ENCODE measurements at places on chromosomes 1 and 21.

GRCh38 chr1:110239441-110240430 is 29.6 kb downstream of the KCNC4 start:
- no peak for DNase-seq

DNA sequence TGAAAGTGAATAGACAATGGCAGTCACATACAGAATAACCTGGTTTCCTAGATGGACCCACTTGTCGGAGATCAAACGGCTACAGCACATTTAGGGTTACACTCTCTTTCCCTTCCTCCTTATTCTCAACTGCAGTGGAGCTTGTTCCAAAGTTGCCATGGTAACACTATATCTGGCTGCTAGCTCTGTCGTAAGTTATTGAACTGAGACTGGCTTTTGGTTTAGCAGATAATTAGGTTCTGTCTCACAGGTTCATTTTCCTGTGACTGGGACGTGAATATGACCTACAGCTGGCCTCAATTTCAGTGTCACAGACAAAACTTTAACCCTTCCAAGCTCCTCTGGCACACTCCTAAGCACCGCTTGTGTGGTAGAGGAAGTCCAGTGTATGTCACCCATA is 875.8 kb downstream of the USP25 start:
- peak; percentile 27 for DNase-seq

- DNase-seq: no peak
These were observed 349.7 kb upstream of the C1orf87 start for GRCh38 chr1:60423146-60423780.

- no peak for DNase-seq
These were observed 56.7 kb upstream of the RAP1GAP start for GRCh38 chr1:21725748-21726392.

DNA sequence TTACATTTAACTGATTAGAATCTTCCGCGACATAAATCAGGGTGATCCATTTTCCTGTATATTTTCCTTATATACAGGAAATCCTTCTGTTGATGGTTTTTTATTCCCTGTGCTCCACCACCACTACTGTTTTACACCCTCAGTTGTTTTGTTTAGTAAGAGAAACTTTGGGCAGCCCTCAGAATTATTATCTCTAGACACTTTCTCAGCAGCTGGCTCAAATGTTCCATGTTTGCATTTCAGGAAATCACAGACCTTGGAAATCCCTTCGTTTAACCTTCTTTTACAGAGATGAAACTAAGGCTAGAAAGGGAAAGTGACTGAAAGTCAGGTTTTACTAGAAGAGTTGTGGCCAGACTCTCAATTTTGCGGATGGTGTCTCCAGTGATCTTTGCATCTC is 15.2 kb downstream of the ZNF697 start:
- no peak for DNase-seq

GRCh38 chr1:243748706-243749283 is 101.2 kb downstream of the AKT3 start:
- no peak for DNase-seq

GRCh38 chr1:1356796-1357401 is 1.5 kb downstream of the MXRA8 start:
- DNase-seq: no peak

DNA sequence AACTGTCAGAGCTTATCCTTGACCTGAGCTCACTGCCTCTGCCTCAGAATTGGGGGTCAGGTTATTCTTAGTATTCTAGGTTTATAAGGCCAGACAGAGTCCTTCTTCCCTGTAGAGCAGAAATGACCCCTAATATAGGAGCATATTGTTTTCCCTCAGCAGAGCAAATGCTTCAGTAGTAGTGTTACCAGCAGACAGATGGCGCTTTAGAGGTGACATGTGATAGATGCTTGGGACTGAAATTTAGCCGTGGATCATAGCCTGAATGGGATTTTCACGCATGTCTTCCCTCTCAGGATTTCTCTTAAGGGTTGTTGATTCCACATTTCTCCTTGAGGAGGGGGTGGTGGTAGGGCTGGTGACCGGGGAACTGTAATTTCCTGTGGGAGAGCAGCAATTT is 24.5 kb downstream of the ADARB1 start:
- DNase-seq: no peak

DNA sequence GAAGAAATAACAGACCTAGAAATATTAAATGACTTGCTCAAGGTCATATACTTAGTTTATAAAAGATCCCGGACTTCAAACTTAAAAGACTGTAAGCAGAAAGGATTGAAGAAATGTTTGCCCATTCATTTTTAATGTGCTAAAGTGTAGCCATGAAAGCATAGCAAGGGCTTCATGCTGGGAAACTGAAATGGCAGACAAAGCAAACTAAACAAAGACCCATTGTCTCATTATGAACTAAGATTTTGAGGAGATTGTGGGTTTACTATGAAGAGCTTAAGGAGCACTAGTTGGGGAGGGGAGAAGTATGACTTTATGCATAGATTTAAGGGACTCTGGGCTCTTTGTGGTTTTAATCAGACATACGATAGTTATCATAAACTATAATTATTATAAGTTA is 26.3 kb downstream of the ADAMTS1 start:
- no peak for DNase-seq

GRCh38 chr1:223123011-223123610 is 19.9 kb downstream of the TLR5 start:
- DNase-seq: no peak

DNA sequence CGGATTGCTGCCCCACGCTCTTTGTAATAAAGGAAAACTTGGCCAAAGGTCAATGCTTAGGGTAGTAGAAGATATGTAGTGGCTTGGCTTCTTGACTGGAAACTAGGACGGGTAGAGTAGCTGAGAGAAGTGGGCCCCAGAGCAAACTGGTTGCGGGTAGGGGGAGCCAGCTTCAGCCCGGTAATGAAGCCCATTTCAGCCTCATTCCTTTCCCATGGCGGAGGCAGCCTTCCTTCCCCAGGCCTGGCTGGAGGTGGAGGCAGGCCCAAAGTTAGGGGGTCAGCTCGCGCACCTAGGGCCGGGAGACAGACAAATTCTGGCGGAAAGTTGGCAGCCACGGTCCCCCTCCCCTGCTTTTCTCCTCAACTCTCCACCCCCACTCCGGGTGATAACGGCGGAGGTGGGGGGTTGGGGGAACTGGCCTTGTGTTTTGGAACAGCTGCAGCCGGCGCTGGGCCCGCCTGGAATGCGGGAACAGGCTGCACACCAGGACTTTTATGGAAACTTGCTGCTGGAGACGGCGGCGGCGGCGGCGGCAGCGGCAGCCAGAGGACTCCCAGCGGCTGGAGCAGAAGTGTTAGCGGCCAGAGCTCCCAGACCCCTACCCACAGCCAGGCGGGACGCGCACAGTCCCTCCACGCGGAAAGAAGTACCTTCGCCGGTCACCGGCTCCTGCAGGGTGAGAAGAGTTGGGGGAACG is at the start of gene NEXN:
NEXN (plus strand) TSS at position 544 of the 700 bp plus-strand sequence. CDS start 27,483 bp downstream, outside the sequence.
- DNase-seq: peak; percentile 32
